ENCODE measurements at places on chromosomes 4 and X.

DNA sequence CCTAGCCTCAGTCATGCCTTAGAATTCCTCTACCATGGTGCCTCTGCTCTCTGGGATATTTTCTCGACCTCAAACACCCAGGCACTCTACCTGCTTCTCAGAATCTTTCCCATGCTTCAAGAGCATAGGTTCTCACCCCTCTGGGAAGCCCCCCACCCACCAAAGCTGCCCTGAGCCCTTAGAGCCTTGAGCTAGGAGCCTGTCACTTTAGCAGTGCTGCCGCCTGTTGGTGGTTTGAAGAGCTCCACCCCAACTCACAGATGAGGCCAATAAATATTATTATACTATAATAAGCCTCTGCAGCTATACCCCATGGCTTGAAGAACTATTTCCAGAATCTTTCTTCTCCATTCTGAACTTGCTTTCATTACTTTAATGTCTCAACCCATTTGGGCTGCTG is 109.7 kb downstream of the RTL5 start:
- DNase-seq: no peak

GRCh38 chrX:112738347-112739033 is 58.8 kb upstream of the LHFPL1 start:
- no peak for DNase-seq

- DNase-seq: no peak
These were observed 15.2 kb upstream of the SCOC start for GRCh38 chr4:140358281-140358680.

- DNase-seq: no peak
These were observed 67.9 kb upstream of the PUDP start for GRCh38 chrX:7215842-7216241.

GRCh38 chrX:26254436-26254835 is 38.5 kb downstream of the MAGEB5 start:
- no peak for DNase-seq

DNA sequence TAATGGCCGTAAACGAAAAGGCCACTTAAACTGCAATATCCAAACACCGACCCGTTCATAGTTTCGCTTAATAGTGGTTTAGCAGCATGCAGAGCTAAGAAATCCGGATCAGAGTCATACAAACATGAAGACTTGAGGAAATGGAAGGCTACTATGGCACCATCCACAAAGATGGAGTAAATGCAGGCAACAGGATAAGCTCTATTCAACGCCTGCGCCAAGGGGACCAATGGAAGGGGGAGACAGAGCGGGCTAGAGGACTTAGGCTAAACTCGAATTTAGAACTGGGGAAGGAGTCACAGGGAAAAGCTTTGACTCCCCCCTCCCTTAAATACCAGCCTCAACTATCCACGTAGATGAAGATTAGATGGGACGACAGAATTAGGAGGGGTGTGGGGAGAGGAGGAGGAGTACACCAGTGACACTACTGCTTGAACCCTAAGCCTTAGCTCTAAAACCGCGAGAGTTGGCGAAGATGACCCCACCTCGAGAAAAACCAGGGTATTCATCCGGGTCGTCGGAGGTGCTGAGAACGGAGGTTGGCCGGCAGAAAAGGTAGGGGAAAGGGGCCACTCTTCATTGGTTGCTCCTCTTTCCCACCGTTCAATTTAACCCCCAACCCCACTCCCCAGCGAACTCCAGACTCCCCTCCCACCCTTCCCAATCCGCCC is 3.5 kb downstream of the HUWE1 start:
- DNase-seq: peak; percentile 7

DNA sequence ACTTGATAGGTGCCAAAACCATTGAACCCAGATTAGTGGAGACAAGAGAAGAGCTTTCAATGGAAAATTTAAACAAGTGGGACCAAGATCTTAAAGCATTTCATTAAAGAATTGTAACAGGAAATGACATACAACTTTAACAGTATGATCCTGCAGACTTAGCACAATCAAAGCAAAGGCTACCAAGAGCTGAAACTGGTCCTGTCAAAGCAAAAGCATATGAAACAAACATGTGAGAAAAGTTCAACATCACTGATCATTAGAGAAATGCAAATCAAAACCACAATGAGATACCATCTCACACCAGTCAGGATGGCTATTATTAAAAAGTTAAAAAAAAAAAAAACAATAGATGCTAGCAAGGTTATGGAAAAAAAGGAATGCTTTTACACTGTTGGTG is 425.6 kb downstream of the IL1RAPL1 start:
- no peak for DNase-seq

- DNase-seq: no peak
These were observed 224.8 kb upstream of the EDA2R start for GRCh38 chrX:66863721-66864120.

DNA sequence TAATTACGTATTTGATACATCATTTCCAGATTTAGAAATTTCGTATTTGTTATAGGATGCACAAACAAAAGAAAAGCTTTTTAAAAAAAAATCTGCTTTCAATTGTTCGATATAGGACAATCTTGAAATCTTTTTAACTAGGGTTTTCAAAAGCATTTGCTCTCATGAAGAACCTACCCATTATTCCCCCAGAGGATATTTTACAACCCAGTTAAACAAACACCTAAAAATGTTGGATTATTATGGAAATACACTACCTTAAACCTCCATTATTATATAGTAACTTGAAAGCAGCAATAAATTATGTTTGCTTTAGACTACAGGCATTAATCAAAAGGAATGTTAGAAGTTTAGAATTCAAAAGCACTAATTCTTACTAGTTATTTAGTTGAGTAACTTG is 110.5 kb downstream of the PTPN13 start:
- DNase-seq: no peak

DNA sequence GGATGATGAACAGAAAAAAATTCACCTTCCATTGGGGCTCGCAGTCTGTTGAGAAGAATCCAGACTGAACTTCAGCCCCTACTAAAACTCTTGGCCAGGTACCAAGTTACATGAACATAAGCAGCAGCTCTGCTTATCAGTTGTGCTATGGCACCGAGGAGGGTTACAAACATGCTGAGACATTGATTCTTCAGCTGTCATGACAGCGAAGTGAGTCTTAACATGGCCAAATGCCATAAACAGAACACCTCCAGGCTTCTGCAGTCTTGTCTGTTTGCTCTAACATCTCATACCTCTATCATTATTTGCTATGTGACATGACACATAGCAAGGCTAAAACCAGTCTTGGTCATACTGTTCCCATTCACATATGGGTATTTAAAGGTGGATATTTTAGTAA is 521.5 kb downstream of the GRID2 start:
- DNase-seq: no peak

DNA sequence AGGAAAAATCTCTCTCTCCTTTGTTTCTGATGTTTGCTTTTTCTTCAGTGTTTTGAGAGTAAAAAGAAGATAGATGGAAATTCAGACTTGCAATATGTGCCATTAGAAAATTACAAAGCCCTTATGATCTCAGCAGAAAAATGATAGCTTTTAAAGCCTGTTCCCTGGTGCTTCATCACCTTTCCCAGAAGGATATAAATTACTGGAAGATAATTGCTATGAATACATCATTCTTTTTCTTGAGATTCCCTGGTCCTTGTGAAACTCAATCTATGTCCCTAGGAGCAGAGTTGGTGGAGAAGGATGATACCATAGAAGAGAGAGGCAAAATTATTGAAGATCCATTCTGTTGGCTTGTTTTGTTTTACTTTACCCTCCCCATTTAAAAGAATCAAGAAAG is 86.5 kb downstream of the GLRA3 start:
- no peak for DNase-seq
